NCI-H526 treated with DMSO at 0.1 percent for 48 hours (cell line): ENCODE measurements at places on chromosomes 1 and 21.
A peak's percentile ranks its signal among the peaks of the same experiment; 100 is the strongest.

- peak; percentile 86 for DNase-seq
Measured at GRCh38 chr1:31788825-31789256, 24.7 kb upstream of the ADGRB2 start.

GRCh38 chr1:89557445-89557825 is 32.8 kb downstream of the LRRC8B start:
- no peak for DNase-seq

DNA sequence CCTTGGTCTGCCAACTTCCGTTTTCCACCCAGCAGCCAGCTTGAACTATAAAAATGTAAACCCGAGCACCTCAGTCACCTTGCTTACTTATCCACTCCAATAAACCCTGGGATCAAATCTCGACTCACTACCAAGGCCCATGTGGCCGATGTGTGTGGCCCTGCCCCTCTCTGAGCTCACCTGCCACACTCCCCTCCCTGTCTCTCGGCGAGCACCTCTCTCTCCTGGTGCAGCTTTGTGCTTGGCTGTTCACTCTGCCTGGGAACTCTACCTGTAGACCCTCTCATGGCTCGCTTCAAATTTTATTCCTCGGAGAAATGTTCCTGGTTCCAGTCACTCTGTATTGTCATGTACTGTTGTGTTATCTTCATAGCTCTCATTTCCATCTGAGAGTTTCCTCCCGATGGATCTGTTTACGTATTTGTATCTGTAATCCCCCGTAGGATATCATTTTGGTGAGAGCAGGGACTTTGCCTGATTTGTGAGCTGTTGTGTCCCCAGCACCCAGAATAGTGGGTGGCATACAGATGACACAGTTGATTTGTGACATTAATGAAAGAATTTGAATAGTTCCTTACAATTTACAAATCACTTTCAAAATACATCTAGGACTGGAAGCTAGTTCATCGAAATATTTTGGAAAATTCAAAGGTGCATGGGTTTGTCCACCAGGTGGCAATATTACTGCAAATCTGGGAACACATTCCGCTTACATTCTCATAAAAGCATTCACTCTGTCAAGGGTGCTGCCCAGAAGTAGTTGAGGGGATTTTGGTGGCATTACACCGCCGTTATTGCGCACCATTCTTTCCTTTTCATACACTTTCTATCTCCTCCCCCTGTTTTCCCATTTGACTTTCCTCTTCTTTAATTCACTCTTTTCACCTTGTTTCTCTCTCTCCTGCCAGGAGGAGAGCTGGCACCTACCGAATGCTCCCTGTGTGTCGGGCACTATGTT is 95.3 kb downstream of the ABCA4 start:
- peak; percentile 47 for DNase-seq

- no peak for DNase-seq
Measured at GRCh38 chr1:163826500-163826899, 504.7 kb downstream of the NUF2 start.

- DNase-seq: peak; percentile 60
Measured at GRCh38 chr21:39637197-39637970, 24.6 kb downstream of the B3GALT5 start.

DNA sequence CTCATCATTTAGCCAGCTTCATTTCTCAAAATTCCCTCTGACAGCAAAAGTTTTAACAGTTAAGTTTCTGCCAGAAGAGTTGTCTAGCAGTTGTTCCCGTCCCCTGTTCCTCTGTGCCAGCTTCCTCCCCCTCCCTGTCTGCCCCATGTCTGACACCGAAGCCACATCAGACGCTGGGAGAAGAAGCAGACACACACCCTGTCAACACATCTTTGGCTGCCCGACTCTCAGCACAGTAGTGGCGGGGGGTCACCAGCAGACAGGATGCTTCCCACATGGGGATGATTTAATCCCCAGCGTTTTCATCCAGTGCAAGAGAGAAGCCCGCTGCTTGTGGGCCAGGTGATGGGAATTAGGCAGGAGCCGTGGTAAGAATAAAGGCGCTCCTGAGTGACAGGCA is 379.4 kb upstream of the RUNX1 start:
- no peak for DNase-seq

GRCh38 chr1:102628109-102628613 is 480.2 kb downstream of the COL11A1 start:
- peak; percentile 55 for DNase-seq

- no peak for DNase-seq
Measured at GRCh38 chr1:59138402-59138801, 158.5 kb upstream of the FGGY start.

GRCh38 chr1:61334718-61335589 is 252.6 kb downstream of the NFIA start:
- no peak for DNase-seq

DNA sequence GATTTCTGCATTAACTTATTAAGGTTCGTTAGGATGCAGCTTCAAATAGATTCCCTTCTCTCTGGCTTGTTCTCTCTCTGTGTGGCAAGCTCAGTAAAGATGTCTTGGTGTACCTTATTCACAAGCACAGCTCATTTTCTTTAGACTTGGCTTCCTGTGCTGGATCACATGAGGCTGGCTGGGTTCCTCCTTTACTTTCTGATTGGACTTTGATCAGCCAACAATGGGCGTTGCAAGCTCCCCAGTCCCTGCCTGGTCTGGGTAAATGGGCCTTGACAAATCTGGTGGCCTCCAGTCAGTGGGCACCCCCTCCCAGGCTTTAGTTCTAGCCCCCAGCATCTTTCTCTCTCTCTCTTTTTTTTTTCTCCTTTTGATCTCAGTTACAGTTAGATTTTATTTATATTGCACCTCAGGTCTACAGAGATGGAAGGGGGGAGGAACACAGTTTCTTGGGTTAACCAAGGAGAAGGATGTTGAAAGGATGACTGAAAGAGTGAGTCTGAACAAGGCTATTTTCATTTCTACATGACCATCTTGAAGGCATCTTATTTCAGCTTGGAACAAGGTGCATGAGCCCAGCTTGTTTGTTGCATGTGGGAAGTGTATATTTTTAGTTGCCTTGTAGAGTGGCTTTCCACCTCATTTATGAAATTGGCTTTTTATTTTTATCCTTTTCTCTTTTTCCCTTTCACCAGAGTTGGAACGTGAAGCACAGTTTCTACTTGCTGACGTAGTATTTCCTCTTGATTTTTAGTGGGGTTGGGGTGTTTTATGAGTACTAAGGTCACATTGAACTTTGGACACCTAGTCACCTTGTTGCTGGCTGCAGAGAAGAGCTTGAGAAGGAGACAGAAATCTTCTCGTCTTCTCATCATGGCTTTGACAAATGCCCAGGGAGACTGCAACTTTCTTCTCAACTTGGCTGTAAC is 77.1 kb downstream of the PBX1 start:
- no peak for DNase-seq

GRCh38 chr1:106937104-106937503 is 119.4 kb upstream of the PRMT6 start:
- no peak for DNase-seq

DNA sequence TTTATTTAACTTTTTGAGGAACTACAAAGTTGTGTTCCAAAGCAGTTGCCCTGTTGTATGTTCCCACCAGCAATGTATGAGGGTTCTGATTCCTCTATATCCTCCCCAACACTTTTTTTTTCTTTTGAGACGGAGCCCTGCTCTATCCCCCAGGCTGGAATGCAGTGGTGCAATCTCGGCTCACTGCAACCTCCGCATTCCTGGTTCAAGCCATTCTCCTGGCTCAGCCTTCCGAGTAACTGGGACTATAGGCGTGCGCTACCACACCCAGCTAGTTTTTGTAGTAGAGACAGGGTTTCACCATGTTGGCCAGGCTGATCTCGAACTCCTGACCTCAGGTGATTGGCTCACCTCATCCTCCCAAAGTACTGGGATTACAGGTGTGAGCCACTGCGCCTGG is 60.4 kb upstream of the ENAH start:
- DNase-seq: no peak
